ENCODE measurements at places on chromosomes 2 and 18. TPM values are rescaled to one million over a fixed set of nuclear protein-coding genes. Genes with fewer than 3 reads are reported as not detected.

The CACNB4 gene
- 0.11 TPM for total RNA-seq

The UGT1A7 gene
- total RNA-seq = not detected

The EFEMP1 gene
- 52.5 TPM for total RNA-seq

The SERPINB3 gene
- not detected for total RNA-seq

All from LHCN-M2 (cell line).